ENCODE measurements at places on chromosomes 5 and 9. TPM values are rescaled to one million over a fixed set of nuclear protein-coding genes. Genes with fewer than 3 reads are reported as not detected.

C9orf72 gene
- 5.5 TPM for total RNA-seq

ANKRD55 gene
- total RNA-seq, result 0.49 TPM

KCNT1 gene
- total RNA-seq, result not detected

SPATA31E1 gene
- not detected for total RNA-seq

ABLIM3 gene
- 40.3 TPM for total RNA-seq

PDE8B gene
- total RNA-seq, result not detected

ENG gene
- total RNA-seq, result 76.9 TPM

OLFML2A gene
- 0.32 TPM for total RNA-seq

GFI1B gene
- not detected for total RNA-seq

ISCA1 gene
- 16.2 TPM for total RNA-seq

GLRA1 gene
- not detected for total RNA-seq

SLC45A2 gene
- total RNA-seq, result not detected

ADAMTSL1 gene
- 19.6 TPM for total RNA-seq

C8G gene
- not detected for total RNA-seq

MED27 gene
- 8.7 TPM for total RNA-seq

EQTN gene
- not detected for total RNA-seq

MSMP gene
- total RNA-seq, result 6.2 TPM

ARID3C gene
- total RNA-seq, result not detected

RAB3C gene
- total RNA-seq, result 2.3 TPM

PCDHGB3 gene
- total RNA-seq, result 8.4 TPM

FGD3 gene
- not detected for total RNA-seq

TRPM3 gene
- total RNA-seq, result not detected

DNAJA1 gene
- 97.5 TPM for total RNA-seq

CBY3 gene
- total RNA-seq, result not detected

KIF4B gene
- total RNA-seq, result 0.38 TPM

RNF224 gene
- total RNA-seq, result not detected

ZNF622 gene
- total RNA-seq, result 30.9 TPM

C5orf52 gene
- not detected for total RNA-seq

FGF1 gene
- 0.44 TPM for total RNA-seq

AJM1 gene
- total RNA-seq, result 0.65 TPM

RUFY1 gene
- total RNA-seq, result 74.1 TPM

GADD45G gene
- 0.49 TPM for total RNA-seq

CDC20B gene
- total RNA-seq, result not detected

DTWD2 gene
- total RNA-seq, result 3.2 TPM

PCDHA9 gene
- 0.06 TPM for total RNA-seq

TLX3 gene
- not detected for total RNA-seq

PCDHA1 gene
- 0.13 TPM for total RNA-seq

MYMK gene
- not detected for total RNA-seq

IQGAP2 gene
- total RNA-seq, result 0.65 TPM

PCDHGB4 gene
- total RNA-seq, result 20.1 TPM

AMBP gene
- not detected for total RNA-seq

ZNF608 gene
- total RNA-seq, result 7.3 TPM

LRRC19 gene
- not detected for total RNA-seq

ZNF354C gene
- total RNA-seq, result 4.4 TPM

GIN1 gene
- 3.6 TPM for total RNA-seq

TMEM252 gene
- total RNA-seq, result not detected

CCL28 gene
- 2.0 TPM for total RNA-seq

SPATA31A5 gene
- not detected for total RNA-seq

PCDH12 gene
- total RNA-seq, result 22.0 TPM

WNT8A gene
- total RNA-seq, result not detected

SLCO4C1 gene
- total RNA-seq, result not detected

CYLC2 gene
- not detected for total RNA-seq

INSYN2B gene
- 0.81 TPM for total RNA-seq

SLC46A2 gene
- total RNA-seq, result not detected

SLC6A19 gene
- total RNA-seq, result not detected

ADGRD2 gene
- total RNA-seq, result under 0.01 TPM

All from bladder microvascular endothelial cell (primary cell).